ENCODE measurements at places on chromosomes 2 and 18. TPM values are rescaled to one million over a fixed set of nuclear protein-coding genes. Genes with fewer than 3 reads are reported as not detected.

- no peak for DNase-seq
These were observed 13.3 kb downstream of the CHPF start for GRCh38 chr2:219530048-219530963.

- DNase-seq, result no peak
These were observed 137.8 kb upstream of the KLHL29 start for GRCh38 chr2:23246992-23247683.

DNA sequence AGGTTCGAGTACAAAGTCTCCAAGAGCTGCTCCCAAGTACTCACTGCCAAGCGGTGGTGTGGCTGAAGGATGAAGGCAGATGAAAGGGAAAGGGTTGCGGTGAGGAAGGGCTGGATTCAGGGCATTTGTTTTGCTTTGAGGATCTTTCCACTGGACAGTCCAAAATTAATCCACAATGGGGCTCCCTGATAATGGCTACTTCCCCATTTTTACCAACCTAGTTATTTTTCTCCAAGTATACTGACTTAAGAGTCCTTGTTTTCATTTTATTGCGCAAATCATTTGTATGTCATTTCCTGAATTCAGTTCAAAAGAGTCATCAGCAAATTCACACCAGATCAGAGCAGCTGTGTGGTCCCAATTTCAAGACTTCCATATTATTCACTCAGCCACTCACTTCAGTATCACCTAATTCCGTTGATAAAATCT is 464 bp upstream of the SESTD1 start:
- DNase-seq, result no peak

DNA sequence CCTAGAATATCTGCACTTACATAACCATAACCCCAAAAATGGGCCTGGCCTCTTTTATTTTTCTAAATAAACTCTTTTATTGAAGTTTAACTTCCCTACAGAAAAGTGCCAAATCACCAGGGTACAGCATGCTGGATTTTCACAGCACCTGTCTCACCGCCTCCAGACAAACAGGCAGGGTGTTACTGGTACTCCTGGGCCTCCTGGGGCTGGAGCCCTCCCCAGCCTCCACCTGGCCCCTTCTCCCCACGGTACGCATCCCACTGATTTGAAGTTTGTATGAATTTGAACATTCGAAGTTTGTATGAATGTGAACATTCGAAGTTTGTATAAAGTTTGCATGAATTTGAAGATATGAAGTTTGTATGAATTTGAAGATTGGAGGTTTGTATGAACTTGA is 232.1 kb downstream of the NDUFA10 start:
- DNase-seq, result no peak

DNA sequence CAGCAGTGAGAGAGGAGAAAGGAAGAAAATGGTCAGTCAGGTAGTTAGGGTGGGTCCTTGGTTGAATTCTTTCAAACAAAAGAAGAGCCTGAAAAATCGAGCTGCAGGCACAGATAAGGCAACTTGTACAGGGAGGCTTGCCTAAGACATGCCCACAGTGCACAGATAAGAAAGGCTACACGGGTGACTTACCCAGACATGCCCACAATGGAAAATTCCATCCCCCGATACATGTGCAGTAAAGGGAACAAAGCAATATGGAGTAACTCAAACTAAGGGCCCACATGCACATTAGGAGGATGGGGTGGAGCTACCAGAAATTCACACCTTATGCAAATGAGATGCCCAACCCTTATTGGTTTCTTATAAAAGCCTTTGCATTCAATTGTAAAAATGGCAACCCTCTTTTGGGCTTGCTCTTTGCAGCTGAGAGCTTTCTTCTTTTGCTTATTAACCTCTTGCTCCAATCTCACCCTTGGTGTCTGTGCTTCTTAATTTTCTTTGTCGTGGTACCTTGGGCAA is 110.3 kb upstream of the RMP24 start:
- no peak for DNase-seq

- DNase-seq, result no peak
These were observed 1466.0 kb upstream of the CELF4 start for GRCh38 chr18:39031647-39032046.

DNA sequence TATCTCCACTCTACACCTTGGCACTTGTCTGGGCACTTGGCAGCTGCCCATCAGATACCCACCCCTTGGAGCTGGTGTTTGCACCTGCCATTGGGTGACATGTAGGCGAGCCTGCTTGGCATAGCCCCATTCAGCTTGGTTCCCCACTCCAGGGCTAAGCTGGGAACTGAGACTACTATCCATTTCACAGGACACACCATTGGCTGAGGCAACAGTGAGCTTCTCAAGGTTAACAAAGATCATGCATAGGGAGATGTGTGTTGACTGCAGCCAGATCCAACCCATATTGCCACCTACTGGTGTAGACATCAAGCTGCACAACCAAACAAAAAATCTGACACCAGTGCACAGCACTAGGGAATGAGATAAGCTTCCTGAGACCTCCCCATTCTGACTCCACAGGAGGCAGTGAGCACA is 1389.8 kb upstream of the TMEFF2 start:
- DNase-seq, result peak; percentile 10

DNA sequence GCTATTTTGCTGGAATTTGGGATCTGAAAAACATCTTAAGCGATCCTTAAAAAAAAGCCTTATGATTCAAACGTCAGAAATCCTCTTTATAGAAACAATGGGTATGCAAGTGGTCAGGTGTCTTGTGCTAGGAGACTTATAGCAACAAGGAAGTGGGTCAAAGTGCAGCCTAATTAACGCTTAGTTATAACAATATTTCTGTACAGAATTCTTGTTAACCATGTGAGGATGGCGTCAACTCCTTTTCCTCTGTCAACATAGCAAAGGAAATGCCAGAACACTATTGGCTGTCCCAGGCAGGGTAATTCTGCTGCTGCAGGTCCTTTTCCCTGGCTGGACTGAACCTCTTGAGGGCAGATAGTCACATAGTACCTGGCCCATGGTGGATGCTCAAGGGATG is 189.4 kb downstream of the MSH2 start:
- DNase-seq, result no peak

- no peak for DNase-seq
These were observed 17.5 kb downstream of the PECR start for GRCh38 chr2:216064014-216064630.

- DNase-seq, result no peak
These were observed 680.2 kb upstream of the CHAC2 start for GRCh38 chr2:53087262-53087873.

- DNase-seq, result no peak
These were observed 158.9 kb upstream of the GLI2 start for GRCh38 chr2:120576509-120577474.

GRCh38 chr18:75170022-75170789 is 38.7 kb downstream of the PTGR3 start:
- no peak for DNase-seq

- no peak for DNase-seq
These were observed 165.4 kb upstream of the ZFP36L2 start for GRCh38 chr2:43391878-43392215.

DCC gene
- total RNA-seq, result not detected

CYTIP gene
- 1.3 TPM for total RNA-seq
